Myometrial cell (primary cell): ENCODE measurements at places on chromosomes 3 and 15. TPM values are rescaled to one million over a fixed set of nuclear protein-coding genes. Genes with fewer than 3 reads are reported as not detected.

CIB1 gene
- 47.1 and 57.7 TPM in 2 replicates for total RNA-seq

PCOLCE2 gene
- 4.4 TPM in 1 of 2 replicates, not detected in the other for total RNA-seq

ITIH3 gene
- not detected in 2 replicates for total RNA-seq

SERPINI2 gene
- not detected in 2 replicates for total RNA-seq

CCR8 gene
- total RNA-seq, result not detected in 2 replicates

GPR27 gene
- total RNA-seq, result not detected in 2 replicates
